Activated T-cell treated with anti-CD3 and anti-CD28 coated beads, Interleukin-2, amount 50 U/mL, for 72 hours (primary cell): ENCODE measurements at places on chromosomes 3 and 15.

GRCh38 chr15:63425426-63425985 lies 43.9 kb upstream of the CA12 start:
- no peak for DNase-seq

DNA sequence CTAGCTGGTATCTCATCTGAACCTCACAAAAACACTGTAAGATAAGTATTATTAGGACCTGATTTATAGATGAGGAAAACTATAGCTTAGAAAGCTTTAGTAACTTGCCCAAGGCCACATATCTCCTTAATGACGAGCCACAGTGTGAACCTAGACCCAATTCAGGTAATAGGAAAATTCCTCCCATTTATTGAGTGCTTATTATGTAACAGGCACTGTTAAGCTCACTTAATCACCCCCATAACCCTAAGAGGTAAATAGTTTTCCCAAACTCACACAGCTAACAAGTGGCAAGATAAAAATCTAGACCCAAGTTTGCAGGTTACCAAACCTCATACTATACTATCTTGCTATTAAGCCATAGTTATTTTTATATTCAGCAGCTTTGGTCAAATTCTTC lies 7.9 kb downstream of the WDR5B start:
- no peak for DNase-seq

DNA sequence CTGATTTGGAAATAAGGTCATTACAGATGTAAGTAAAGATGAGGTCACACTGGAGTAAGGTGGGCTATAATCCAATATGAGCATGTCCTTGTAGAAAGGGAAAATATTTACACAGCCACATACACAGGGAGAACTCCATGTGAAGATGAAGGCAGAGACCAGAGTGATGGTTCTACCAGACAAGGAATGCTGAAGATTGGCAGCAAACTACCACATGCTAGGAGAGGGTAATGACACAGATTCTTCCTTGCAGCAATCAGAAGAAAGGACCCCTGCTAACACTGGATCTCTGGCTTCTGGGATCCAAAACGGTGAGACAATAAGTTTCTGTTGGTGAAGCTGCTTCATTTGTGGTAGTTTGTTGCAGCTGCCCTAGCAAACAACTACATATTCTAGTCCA lies 56.0 kb upstream of the SPTSSB start:
- no peak for DNase-seq

GRCh38 chr3:73706771-73707170 lies 82.0 kb upstream of the PDZRN3 start:
- DNase-seq, result no peak

- no peak for DNase-seq
Measured at GRCh38 chr15:41020829-41021228, 67.6 kb downstream of the CHAC1 start.

- no peak for DNase-seq
Measured at GRCh38 chr15:52113235-52113634, 660 bp upstream of the BCL2L10 start.
